ENCODE measurements at places on chromosomes 13 and 19.

DNA sequence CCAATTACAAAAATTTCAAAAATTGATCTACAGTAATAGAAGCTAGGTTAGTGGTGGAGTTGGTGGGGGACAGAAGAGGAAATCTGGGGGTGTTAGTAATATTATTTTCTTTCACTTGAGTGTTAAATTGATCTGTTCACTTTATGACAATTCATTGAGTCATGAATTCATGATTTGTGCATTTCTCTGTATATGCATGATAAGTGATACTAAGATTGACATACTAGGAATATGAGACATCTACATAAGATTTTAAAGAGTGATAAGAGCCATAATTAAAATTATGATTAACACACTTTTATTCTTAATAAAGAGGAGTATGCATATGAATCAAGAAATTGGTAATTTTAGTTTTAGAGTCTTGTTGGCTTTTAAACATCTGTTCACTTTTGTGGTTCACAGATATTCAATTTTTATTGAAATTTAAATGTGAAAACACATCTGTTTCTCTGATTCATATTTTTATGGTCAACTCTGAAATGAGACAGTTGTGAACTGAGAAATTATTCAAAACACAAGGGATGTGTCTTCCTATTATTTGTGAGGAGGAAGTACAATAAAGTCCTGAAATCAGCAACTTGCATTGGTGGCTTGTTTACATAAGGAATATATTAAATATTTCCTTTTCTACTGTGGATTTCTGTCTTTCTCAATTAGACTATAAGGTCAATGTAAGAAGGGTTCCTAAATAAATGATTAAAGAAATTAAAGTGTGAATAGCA is 196.5 kb downstream of the ITGBL1 start:
- no peak for DNase-seq

GRCh38 chr13:21486322-21486721 is 27.2 kb upstream of the ZDHHC20 start:
- no peak for DNase-seq

DNA sequence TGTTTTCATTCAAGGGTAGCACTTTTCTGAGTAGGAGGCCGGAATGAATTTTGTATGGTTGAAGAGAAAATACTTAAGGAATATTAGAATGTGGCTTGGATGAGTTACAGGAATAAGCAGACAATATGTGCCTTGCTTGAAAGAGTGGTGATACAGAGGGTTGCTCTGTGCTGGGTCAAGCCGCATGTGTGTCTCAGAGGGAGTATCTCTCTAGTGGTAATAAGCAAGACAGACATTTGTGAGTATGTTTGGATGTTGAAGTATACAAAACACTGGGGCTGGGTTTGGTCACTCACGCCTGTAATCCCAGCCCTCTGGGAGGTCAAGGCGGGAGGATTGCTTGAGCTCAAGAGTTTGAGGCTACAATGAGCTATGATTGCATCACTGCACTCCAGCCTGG is 103.9 kb downstream of the LMO7 start:
- no peak for DNase-seq

DNA sequence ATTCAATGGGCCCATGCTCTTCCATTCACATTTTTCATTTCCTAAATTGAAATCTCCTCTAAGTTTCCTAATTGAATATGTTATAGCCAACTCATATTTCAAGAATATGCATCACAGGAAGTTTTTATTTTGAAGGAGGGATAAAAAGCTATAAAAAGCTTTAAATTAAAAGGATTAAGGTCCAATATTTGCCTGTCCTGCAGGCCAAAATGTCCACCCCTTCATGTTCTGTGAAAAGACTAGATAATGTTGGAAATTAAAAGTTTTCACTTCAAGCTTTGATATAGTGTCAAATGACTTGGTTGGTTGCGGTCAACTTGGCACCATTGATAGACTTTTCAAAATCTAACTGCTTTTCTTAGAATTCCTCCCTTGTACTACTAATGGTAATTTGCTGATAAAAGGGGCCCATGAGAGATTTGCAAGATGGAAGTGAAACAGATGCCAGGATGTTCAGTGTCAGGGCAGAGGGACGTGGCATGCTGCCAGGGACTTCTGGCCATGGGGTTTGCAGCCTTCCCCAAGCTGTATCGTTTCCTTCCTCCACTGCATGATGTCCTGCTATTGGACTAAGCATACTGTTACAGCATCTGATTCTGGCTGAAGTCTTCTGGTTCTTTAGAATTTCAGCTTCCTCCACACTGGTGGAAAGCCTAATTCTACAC is 547.3 kb upstream of the MIR17HG start:
- DNase-seq: no peak

DNA sequence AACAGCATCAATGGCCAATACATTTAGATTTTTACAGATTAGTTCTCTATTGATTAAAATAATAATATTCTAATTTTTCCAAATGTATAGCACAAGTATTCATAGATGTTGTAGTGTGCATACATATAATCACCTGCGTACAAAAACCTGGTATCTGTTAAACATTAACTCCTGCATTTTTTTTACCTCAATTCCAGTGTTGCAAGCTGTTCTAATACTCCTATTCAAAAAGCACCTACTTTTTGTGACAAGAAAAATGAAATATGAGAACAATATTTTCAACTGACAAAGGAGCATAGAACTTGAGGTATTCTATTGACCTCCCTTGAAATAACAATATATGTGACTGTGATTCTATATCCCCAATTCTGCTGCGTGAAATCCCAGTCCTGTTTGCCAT is 422.9 kb upstream of the PCDH20 start:
- no peak for DNase-seq

Data from activated T-helper 1 cell treated with Interleukin-2 at 50 U/mL for 16 hours (primary cell).